ENCODE measurements at places on chromosomes 11 and 22. TPM values are rescaled to one million over a fixed set of nuclear protein-coding genes. Genes with fewer than 3 reads are reported as not detected.

- DNase-seq = no peak
- peak overlapping the region; percentile 38 for H3K27ac ChIP-seq
- H3K27me3 ChIP-seq = no peaks in the 10 kb centered on the region
- H3K36me3 ChIP-seq = no peaks in the 10 kb centered on the region
Measured at GRCh38 chr11:66126808-66127555, 56.9 kb downstream of the PACS1 start.

Gene PACS1
- 5.8 TPM for total RNA-seq

- H3K27ac ChIP-seq = peak overlapping the region; percentile 25
- no peaks in the 10 kb centered on the region for H3K27me3 ChIP-seq
- no peaks in the 10 kb centered on the region for H3K36me3 ChIP-seq
- peaks cover 34% of the 10 kb centered on the region for H3K4me1 ChIP-seq
Measured at GRCh38 chr11:64859542-64860414, 15.3 kb upstream of the CDC42BPG start.

DNA sequence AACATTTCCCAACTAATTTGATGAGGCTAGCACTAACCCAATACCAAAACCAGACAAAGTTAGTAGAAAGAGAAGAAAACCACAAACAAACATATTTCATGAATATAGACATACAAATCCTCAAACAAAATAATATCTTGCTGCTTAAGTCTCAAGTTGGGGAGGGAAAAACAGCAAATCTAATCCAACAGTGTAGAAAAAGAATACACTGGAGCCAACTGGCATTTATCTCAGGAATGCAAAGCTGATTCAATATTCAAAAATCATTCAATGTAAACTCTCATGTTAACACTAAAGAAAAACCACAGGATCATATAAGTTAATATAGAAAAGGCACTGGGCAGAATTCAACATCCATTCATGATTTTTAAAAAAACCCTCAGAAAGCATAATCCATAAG is 18.2 kb downstream of the GNB1L start:
- H3K4me3 ChIP-seq = no peak overlapping the region
- H3K27ac ChIP-seq = no peak overlapping the region
- H3K27me3 ChIP-seq = no peaks in the 10 kb centered on the region
- H3K4me1 ChIP-seq = no peaks in the 10 kb centered on the region

GRCh38 chr11:126926376-126926791 is 74.2 kb downstream of the KIRREL3 start:
- no peak overlapping the region for H3K27ac ChIP-seq
- H3K4me1 ChIP-seq = no peaks in the 10 kb centered on the region
- H3K4me3 ChIP-seq = no peak overlapping the region
- no peaks in the 10 kb centered on the region for H3K36me3 ChIP-seq
- no peaks in the 10 kb centered on the region for H3K27me3 ChIP-seq

Gene HEPACAM
- 2.2 TPM for total RNA-seq

DNA sequence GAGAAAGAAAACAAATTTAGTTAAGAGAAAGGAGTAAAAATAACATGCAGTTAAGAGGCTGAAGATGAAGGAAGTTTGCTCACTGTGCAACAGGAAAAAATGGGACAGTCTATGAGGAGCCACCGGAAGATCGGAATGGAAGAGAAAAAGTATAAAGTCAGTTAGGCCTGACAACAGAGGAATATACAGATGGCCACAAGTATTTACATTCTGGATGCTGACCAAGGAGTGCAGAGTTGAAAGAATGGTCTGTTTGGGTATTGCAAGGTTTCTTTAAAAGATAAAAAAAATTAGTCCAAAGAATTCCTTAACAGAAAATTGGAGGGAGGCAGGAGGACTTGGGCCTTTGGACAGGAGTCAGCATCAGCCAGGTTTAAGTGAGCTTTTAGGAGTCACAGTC is 37.5 kb downstream of the RBFOX2 start:
- H3K36me3 ChIP-seq = no peaks in the 10 kb centered on the region
- no peaks in the 10 kb centered on the region for H3K27me3 ChIP-seq
- peaks cover 68% of the 10 kb centered on the region for H3K4me1 ChIP-seq
- H3K4me3 ChIP-seq = no peak overlapping the region
- H3K27ac ChIP-seq = no peak overlapping the region

Gene MRPL49
- total RNA-seq = 26.9 TPM

Gene UVRAG
- total RNA-seq = 9.5 TPM

Gene MRGPRX3
- total RNA-seq = not detected

Gene FBLN1
- 2.8 TPM for total RNA-seq

Gene SYCE3
- 3.3 TPM for total RNA-seq

Gene CNTN5
- not detected for total RNA-seq

Gene LGR4
- total RNA-seq = 39.0 TPM

DNA sequence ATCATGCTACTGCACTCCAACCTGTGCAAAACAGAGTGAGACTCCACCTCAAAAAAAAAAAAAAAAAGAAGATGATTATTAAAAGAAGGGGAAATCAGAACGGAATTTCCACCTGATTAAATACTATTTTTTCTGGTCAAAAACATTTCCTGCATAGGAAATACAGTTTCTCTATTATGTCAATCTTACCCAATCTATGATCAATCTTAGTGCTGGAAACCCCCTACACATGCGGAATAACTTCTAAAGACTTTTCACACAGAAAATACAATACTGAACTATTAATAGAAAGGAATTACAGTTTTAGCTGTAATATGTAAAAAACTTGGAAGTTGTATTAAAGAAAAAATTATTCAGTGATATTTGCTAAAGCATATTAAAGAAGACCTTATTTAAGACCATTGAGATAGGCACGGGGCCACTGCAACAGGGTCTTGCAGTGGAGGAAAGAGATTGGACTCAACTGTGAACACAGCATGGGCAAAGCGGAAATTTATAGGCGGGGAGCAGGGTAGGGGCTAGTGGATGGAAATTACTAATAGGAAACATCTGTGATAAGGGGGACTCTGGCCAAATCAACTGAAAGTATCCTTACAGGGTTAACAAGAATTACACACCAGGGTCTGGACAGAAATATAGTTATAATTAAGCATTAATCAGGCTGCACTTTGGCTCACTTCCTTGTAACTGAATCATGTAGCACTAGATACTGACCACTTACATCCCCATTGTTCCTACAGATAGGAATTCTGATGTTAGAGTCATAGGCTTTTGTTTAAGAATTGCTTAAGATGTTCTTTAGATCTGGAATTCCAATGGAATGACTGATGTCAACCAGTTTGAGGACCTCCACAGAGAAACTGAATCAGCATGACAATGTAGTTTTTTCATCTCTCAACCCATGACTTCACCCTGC is 411.5 kb upstream of the DDI1 start:
- H3K27ac ChIP-seq = no peak overlapping the region
- DNase-seq = no peak
- H3K27me3 ChIP-seq = no peaks in the 10 kb centered on the region
- no peaks in the 10 kb centered on the region for H3K36me3 ChIP-seq

Gene INPP5J
- 0.49 TPM for total RNA-seq

Gene TRPM5
- not detected for total RNA-seq

- H3K27me3 ChIP-seq = no peaks in the 10 kb centered on the region
- no peak overlapping the region for H3K4me3 ChIP-seq
- DNase-seq = no peak
- H3K4me1 ChIP-seq = no peaks in the 10 kb centered on the region
- no peaks in the 10 kb centered on the region for H3K36me3 ChIP-seq
Measured at GRCh38 chr11:22461626-22462025, 123.4 kb downstream of the SLC17A6 start.

Gene CRYBB1
- not detected for total RNA-seq

- peak overlapping the region; percentile 53 for H3K4me3 ChIP-seq
- peak; percentile 60 for DNase-seq
- no peaks in the 10 kb centered on the region for H3K27me3 ChIP-seq
- H3K4me1 ChIP-seq = no peaks in the 10 kb centered on the region
Measured at GRCh38 chr11:67117672-67118180, 1.3 kb upstream of the KDM2A start.
